ENCODE measurements at places on chromosomes 7 and 10.

DNA sequence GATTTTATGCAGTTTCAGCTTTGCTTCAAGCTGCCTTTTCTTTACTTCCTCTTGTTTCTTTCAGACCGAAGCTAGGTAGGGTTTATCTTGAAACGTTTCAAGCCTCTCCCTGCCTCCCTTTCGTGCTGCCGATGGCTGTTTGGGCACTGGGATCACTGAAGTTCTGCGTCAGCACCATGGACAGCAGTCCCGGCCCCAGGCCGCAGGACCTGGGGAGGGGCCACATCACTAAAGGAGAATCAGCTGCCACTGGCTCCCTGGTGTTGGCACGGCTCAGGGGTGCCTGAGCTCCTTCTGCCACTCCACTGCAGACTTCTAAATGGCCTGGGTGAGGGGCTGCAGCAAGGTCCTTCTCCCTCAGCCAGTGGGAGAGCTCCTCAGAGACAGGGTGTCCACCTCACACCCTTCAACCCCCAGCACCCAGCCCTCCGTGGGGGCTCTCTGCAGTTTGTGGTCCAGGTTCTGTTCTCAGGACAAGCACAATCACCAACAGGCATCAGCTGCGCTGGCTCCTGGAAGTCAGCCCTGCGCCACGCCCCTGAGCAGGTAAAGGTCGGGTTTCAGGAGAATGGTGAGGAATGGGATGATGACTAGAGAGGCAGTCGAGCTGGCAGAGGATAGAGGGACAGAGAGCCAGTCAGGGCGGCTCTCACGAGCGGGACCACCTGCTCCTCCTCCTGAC lies 387.2 kb downstream of the TCERG1L start:
- no peak for DNase-seq

DNA sequence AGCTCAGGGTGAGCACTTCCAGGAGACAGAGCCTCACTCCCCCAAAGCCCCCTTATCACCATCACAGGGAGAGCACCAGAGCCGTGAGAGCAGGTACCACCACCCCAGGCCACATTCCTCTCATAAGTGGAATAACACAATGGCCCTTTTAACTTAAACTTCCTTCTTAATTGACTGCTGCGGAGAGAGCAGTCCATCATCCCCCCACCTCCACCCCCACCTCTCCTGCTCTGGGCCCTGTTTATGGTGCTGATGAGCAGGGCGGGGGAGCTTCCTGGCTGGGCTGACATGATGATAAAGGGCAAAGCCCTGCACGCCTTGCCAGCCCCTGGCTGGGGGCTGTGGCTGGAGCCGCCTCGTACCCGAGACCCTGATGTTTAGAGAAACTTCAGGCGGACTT lies 81.4 kb upstream of the PODXL start:
- no peak for DNase-seq

DNA sequence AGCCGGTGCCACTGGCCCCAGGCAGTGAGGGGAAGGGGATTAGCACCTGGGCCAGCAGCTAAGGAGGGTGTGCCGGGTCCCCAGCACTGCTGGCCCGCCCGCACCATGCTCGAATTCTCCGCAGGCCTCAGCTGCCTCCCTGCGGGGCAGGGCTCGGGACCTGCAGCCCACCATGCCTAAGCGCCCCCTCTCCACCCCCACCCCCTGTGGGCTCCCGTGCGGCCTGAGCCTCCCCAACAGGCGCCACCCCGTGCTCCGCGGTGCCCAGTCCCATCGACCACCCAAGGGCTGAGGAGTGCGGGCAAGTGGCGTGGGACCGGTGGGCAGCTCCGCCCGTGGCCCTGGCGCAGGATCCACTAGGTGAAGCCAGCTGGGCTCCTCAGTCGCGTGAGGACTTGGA lies 144.8 kb upstream of the CDCA7L start:
- no peak for DNase-seq

DNA sequence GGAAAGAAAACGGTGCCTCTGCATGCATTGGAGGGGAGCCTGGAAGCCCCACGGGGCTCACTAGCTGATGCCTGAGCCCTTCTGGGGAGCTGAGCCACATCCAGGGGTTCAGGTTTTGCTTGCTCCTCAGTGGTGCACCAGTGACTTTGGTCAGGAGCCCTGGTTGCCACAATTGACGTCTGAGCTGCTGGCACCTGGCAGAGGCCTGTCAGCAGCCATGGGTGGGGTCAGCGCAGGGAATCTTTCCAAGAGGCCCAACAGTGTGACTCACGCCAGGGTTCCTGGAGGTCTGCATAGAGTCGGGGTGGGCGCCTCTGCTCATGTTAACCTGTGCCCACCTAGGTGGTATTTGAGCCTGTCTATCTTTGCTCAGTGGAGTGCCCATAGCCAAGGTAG lies 138.7 kb downstream of the NEURL1 start:
- no peak for DNase-seq

- no peak for DNase-seq
Observed at GRCh38 chr7:28595076-28595475, 182.8 kb downstream of the CREB5 start.

GRCh38 chr10:33238643-33239042 lies 95.8 kb downstream of the NRP1 start:
- no peak for DNase-seq

GRCh38 chr10:44950326-44951225 lies 9.0 kb upstream of the RASSF4 start:
- no peak for DNase-seq

DNA sequence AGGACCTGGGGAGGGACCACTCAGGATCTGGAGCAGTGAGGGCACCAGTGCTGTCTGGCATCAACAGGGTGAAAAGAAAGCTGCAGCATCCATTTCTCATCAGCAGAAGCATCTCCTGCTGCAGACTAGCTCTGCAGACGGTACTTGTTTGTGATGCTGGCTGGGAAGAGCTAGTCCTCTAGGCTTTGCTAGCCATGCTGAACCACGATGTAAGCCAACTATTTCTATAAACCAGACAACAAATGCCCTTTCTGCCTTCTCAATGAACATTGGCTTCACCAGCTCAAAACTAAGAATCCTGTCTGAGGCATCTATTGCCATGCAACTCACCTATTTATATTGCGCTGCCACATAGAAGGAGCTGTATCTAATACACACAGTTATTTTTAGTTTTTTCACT lies 65.6 kb downstream of the CTTNBP2 start:
- DNase-seq = no peak

DNA sequence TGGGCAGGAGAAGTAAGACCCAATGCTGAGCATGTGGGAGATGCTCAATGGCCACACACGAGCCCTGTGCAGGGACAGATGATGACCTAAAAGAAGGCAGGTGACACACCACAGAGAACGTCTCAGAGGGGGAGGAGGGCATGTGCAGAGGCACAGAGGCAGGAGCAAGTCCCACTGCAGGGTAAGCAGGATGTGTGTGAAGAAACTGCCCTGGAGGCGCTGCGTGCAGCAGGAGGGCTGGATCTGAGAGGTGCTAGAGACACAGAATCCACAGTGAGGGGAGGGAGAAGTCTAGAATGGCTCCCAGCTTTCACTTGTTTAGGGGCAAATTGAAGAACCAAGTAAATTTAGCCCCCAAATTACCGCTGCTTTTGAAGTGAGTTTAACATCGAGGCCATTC lies 14.9 kb downstream of the DYDC2 start:
- no peak for DNase-seq
